Suppressor macrophage treated with lipopolysaccharide for 1 hour (primary cell): ENCODE measurements at places on chromosomes 4 and X.

DNA sequence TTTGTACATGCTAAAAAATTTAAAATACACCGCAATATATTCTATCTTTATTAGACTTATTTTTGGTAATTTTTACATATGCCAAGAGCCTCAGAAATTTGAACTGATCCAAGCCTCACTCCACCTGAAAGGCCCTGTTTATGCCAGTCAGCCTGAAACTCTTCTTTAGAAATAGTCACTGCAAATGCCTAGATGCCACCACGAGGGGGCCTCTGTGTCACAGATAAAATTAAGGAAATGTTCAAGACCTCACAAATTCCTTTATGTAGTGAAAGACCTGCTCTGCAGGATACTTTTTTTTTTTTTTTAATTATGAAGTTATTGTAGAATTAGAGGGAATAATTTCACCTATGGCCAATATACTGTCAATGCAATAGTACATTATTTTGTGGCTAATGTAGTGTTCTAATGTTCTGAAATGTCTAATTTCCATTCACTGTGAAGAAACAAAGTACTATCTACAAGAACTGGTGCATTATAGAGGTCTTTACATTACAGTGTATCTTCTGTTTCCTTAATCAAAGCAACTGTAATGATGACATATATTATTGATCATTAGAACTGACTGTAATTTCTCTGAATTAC, 69.8 kb downstream of the DTHD1 start:
- peak; percentile 85 for DNase-seq

DNA sequence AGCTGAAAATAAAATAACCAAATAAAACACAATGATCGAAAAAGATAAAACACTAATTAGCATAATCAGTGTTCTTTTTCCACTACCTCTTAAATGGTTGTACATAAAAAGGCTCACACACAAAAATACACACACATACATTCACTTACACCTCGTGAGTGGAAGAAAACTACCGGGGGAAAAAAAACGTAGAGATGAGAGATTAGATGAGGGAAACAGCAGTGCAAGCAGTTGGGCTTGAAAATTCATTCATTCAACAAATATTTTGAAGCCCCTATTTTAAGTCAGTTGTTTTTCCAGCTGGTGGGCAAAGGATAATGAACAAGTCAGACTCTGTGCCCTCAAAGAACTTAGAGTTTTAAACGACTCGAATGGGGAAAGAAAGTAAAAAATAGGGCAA, 1.0 kb downstream of the TBCK start:
- DNase-seq, result no peak

- no peak for DNase-seq
Measured at GRCh38 chrX:123581586-123581985, 151.3 kb downstream of the THOC2 start.

GRCh38 chr4:110613745-110614144, 9.1 kb downstream of the PITX2 start:
- no peak for DNase-seq

DNA sequence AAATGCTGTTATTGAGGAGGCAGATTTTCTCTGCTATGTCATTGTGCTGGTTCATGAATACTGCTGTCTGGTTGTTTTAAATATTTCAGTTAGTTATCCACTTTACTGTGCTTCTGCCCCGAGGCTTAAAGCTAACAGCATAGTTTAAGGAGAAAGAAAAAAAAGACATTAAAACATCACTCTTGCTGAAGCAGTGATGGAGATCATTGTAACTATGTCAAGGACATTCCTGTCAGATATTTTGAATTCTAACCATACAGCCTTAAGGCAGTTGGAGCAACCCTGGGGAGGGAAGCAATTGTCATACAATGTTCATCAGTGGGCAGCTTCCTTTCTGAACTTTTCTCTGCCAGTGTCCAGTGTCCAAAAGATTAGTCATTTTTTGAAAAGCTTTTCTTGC, 199.0 kb upstream of the DDX53 start:
- DNase-seq, result no peak

- no peak for DNase-seq
Measured at GRCh38 chr4:2795300-2795892, 2.5 kb downstream of the SH3BP2 start.

DNA sequence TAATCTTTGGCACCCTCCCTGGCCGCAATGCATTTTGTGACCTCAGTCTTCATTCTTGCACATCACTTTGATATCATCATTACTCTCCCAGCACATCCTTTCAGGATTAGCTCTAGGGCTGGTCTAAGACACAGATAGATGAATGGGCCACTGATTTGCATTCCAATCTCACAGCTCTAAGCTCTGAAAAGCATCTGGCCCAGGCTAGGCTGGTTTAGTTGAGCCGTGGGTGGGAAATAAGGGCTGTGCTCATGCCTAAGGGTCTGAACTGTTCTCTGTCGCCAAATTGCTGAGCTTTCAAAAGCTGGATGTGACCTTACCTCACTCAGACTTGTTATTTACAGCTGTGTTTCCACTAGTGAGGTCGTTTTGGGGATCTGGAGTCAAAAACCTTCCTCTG, 30.0 kb upstream of the SLC9A7 start:
- no peak for DNase-seq

DNA sequence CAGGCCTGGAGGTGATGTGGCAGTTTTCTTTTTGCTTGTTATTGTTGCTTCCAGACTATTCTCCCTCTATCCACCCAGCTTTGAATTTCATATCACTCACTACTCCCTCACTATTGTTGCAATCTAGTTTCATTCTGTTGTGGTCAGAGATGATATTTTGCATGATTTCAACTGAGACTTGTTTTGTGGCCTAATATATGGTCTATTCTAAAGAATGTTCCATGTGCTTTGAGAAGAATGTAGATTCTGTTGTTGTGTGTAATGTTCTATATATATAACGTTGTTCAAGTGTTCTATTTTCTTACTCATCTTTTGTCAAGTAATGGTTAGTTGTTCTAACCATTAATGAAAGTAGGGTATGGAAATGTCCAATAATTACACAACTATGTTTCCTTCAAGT, 59.0 kb downstream of the THOC2 start:
- DNase-seq, result no peak

DNA sequence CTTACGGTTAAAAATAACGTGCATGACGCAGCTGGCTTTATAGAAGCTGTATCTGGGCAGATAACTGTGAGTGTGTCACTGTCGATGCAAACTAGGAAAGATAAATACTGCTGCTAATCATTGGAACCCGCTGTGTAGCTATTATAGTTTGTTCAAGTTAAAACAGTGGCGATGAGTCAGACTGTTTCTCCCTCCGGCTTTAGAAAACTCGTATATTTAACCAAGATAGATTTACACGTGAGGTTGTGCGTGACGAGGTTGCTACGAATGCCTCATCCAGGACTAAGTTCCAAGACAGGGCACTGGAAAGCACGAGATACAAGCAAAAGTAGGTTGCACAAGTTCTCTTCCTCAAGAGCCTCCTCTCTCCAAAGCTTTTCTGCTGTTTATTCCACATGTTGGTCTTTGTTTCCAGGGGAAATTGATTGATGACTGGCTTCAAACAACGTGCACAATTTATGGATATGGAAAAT, 270.7 kb downstream of the FBXW7 start:
- DNase-seq, result no peak

GRCh38 chr4:146957237-146957636, 11.6 kb upstream of the TTC29 start:
- no peak for DNase-seq

GRCh38 chr4:105712766-105713165, 4.2 kb downstream of the GSTCD start:
- no peak for DNase-seq

GRCh38 chr4:1191621-1192020, 19.2 kb upstream of the SPON2 start:
- DNase-seq, result no peak

DNA sequence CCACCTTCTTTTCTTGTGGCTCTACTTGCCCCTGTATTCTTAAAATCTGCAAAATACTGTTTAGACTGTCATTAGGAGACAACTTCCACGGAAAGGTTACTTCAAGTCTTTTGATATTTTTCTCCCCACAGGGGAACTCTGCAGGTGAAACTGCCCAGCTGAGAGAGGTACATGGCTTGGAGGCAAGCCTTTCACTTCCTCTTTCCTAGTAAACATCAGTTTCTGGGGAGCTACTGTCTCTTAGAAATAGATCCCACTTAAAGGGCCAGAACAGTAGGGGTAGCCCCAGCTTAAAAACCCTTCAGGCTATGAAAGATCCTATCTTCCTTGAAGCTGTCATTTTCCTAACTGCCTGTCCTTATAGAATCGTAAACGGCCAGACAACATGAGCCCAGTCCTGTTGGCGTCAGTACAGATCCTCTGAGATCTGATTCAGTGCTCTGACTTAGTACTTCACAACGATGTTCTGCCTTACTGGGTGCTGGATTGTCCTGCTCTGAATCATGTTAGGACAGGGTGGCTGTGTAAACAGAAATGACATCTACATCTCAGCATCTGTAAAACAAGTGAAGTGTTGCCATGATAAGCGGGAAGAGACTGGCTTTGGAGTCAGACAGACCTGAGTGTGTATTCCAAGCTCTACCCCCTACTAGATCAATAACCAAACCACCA, 102.1 kb downstream of the ITIH6 start:
- DNase-seq, result no peak

DNA sequence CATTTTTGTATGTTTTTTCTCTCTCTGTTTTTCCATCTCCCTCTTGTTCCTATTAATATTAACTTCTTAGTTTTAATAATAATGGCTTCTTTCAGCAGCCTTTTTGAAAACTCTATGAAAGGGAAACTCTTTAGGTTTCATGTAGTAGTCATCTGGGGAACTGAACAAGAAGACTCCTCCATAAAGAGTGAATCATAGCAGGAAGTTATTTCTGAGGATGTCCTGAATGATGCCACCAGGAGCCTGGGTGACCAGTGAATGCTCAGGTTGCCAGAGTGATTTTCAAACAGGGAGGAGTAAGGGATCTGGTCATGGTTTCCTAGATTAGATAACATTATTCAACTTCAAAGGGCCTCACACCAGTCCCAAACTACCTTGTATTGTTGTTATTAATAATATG, 212.8 kb upstream of the PDE5A start:
- no peak for DNase-seq

DNA sequence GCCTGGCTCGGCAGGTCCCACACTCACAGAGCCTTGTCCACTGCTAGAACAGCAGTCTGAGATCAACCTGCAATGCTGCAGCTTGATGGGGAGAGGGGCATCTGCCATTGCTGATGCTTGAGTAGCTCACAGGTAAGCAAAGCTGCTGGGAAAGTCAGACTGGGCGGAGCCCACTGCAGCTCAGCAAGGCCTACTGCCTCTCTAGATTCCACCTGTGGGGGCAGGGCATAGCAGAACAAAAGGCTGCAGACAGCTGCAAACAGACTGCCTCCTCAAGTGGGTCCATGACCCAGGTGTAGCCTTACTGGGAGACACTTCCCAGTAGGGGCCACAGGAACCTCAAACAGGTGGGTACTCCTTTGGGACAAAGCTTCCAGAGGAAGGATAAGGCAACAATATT, 110.6 kb upstream of the ADAMTS3 start:
- DNase-seq, result no peak

- peak; percentile 72 for DNase-seq
Measured at GRCh38 chr4:75494563-75494962, 19.6 kb downstream of the RCHY1 start.

- DNase-seq, result no peak
Measured at GRCh38 chr4:181168011-181168805, 1075.0 kb upstream of the TENM3 start.

- DNase-seq, result no peak
Measured at GRCh38 chr4:84500386-84501201, 1.5 kb upstream of the NKX6-1 start.

DNA sequence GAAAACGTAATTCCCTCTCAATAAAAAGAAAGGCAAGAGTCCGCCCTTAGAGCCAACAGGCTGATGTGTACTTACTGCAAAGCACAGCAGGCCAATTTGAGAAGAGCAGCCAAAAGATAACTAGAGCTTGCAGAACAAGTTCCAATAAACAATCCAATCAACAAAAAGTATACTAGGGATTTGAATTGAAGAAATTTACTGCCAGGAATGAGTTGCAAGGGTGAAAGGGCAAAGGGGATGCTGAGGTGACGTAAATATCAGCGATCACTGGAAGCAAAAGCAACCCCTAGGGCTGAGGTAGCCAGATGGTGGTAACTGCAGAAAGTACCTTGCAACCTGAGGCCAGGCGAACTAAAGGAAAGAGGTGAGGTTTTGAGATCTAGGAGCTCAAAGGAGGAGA, 152.1 kb upstream of the TENM3 start:
- DNase-seq, result no peak

DNA sequence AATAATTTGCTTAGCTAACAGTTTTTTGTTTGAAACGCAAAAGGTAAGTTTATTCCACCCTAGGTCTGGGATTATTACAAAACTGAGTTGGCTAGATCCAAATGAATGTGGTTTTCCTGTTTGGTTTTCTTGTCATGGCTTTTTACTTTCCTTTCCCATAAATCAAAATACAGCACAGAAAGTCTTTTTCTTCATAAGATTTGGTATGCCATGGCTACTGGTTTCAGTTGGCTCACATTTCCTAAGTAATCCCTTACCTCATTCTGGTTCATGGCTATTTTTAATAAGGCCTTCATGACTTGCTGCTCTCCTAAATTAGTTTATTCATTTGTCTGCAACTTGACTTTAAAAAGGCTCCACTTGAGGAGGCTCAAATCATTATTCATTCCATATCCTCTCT, 12.9 kb upstream of the PAK3 start:
- no peak for DNase-seq

GRCh38 chrX:136812286-136812685, 31.6 kb upstream of the ARHGEF6 start:
- no peak for DNase-seq

DNA sequence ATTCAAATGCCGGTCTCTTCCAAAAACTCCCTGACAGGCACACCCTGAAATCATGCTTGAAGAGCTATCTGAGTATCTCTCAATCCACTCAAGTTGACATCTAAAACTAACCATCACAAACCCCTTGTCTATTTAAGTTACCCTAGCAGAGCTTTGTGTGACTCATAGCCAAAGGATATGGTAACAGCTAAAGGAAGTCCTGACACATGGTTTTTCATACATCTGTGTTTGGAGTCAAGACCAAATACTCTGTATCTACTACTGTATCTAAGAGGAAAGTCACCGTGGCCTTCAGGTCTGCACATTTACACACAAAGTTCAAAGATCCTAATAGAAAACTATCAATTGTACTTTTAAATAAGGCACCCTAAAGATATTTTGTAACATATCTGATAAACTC, 239.6 kb upstream of the VCX start:
- no peak for DNase-seq

DNA sequence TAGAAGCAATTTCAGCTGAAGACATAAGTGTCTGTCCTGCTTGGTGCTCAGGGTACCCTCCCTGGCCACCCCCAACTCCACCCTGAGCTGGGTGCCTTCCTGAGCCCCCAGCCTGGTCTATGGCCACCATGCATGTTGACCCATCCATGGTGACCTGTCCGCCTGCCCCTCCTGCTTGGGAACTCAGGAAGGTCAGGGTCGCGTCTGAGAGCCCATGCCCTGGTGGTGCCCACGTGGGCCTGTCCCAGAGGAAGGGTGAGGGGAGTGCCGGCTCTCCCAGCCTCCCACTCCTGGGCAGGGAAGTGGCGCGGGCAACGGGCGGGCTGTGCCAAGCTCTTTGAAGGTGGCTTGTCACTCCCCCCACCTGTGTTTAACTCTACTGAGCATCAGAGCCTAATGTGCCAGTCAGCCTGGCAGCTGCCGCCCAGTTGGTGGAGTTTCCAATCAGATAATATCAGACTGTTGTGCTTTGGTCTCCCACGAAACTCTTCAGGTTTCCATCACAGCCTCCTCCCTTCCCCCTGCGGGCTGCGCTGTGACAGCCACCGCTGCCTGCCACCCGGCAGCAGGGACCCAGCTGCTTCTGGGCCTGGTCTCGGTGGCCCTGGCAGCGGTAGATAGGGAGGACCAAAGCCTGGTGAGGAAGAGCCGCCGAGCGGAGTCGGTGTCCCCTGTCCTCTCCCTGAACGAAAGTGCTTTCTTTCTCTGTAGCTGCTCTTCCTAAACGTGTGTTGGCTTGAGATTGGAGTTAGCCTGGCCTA, 4.8 kb downstream of the SH3BP2 start:
- peak; percentile 48 for DNase-seq
